ENCODE measurements at places on chromosomes 3 and 15.

DNA sequence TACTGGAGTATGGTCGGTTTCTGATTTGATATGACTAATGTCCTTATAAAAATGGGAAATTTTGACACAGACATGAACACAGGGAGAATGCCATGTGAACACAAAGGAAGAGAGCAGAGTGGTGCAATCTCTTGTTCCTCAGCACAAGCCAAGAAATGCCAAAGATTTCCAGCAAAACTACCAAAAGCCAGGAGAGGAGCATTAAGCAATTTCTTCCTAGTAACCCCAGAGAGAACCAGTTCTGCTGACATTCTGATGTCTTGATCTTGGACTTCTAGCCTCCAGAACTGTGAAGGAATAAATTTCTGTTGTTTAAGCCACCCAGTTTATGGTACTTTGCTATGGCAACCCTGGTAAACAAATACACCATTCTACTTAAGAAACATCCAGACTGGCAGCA lies 227.8 kb upstream of the MRPL3 start:
- DNase-seq = no peak

GRCh38 chr3:139679220-139679775 lies 1.5 kb upstream of the NMNAT3 start:
- no peak for DNase-seq

- DNase-seq = no peak
These were observed 8.7 kb upstream of the RAB8B start for GRCh38 chr15:63180746-63181145.

DNA sequence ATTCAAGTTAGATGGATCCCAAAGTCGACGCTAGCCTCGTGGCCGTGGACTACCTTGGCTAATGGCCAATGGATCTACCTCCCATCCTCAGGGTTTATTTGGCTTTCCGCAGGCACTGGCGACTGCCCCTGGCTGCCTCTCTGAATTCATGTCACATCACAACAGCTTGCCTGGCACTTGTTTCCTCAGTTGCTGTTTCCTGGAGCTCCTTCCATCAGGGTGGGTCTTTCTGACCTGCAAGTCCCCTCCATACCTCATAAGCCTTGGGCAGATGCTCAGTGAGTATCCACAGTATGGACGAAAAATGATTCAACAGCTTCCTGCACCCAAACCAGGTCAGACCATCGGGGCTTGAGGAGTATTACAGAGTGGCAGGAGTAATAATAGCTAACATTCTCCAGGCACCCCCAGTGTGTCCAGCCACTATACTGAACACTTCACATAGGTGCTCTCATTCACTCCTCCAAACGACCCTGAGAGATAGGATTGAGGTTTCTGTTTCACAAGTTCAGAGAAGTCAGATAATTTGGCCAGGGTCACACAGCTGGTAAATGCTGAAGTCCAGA lies 311.5 kb downstream of the TLE3 start:
- DNase-seq = no peak

- DNase-seq = no peak
These were observed 61.3 kb upstream of the LPP start for GRCh38 chr3:188092648-188093047.

- DNase-seq = no peak
These were observed 31.5 kb downstream of the RTP1 start for GRCh38 chr3:187228740-187229139.

DNA sequence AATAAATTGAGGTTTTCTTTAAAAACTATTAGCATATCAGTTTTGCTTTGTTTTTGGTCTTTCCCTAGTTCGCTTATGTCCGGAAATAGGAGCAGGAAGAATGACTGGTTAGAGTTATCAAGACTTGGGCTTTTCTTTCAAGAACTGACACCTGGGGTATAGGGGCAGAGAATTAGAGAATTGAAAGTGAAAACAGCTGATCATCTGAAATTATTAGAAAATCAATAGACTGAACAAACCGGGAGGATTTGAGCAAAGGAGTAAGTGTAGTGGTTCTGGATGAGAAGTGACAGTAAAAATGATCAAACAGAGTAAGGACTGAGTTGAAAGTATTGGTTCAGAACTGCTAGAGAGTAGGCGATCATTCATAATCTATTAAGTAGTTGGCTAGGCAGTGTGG lies 6.0 kb downstream of the MINDY2 start:
- no peak for DNase-seq

DNA sequence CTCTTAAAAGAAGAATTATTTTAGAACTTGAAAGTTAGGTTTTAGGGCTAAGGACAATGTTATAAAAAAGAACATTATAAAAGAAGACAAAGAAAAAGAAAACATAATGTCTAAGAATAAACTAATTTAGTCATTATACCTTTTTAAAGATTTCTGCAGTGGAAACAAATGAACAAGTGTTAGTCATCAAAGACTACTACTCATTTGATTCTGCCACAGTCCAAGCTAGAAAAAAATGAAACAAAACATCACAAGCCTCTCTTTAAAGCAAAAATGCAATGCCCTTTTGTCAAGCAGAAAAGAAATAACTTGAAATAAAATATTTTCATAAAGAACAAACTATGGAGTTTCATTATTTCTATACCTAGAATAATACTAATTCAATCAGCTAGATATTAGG lies 102.0 kb downstream of the TBC1D5 start:
- DNase-seq = no peak

DNA sequence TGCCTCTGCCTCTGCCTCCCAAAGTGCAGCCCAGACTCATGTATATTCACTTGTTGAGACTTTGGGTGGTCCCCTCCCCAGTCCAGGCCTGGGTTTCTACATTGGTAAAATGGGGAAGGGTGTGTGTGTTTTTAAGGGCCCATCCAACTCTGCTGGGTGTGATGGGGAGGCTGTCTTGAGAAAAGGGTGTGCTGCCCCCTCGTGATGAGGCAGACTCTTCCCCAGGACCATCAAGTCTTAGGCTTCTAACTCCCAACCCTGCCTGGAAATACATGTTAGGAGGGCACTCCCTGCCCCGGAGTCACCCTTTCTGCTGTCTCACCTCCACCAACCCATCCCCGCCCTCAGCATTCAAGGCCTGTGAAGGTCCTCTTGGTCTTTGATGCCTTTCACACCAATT lies 4.4 kb upstream of the PTPN23 start:
- DNase-seq = no peak

- no peak for DNase-seq
These were observed 29.2 kb downstream of the CPN2 start for GRCh38 chr3:194321693-194322640.

DNA sequence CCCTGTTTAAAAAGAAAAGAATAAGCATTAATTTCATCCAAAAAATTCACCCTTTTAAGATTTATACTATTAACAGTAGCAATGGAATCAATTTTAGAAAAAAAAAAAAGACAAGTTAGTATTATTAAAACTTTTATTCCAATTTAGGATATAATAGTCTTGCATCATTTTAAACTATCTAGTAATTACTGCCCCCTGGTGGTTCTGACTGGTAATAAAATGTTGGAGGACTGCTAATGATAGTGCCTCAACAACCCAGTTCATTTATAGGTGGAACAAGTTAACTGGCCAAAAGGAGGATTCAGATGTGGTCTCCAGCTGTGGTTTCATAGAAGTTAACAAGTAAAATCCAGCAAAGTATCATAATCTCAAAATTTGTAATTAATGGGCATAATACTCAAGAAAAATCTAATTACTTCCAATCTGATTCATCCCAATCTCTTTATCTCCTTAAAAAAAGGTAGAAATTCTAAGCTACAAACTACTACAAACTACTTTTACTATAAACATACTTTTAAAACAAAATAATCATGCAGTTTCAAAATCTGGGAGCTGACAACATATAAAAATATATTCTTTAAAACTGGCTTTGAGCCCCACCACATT lies 30.7 kb upstream of the WDR49 start:
- peak; percentile 67 for DNase-seq

All from neural crest cell (in vitro differentiated cells).